ENCODE measurements at places on chromosomes 4 and X.
A peak's percentile ranks its signal among the peaks of the same experiment; 100 is the strongest.

GRCh38 chr4:15400981-15401671, 26.7 kb upstream of the C1QTNF7 start:
- peak; percentile 75 for DNase-seq

- no peak for DNase-seq
These were observed 208.8 kb downstream of the TMA16 start for GRCh38 chr4:163703251-163703650.

DNA sequence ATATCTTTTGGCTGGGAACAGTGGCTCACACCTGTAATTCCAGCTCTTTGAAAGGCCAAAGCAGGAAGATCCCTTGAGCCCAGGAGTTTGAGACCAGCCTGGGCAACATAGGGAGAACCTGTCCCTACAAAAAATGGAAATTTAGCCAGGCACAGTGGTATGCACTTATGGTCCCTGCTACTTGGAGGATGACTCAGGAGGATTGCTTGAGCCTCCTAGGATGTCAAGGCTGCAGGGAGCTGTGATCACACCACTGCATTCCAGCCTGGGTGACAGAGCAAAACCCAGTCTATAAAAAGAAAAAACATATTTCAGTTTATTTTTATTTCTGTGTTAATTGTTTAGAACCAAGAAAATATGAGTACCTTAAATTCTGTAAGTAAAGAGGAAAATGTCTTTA, 123.7 kb downstream of the CBR4 start:
- no peak for DNase-seq

DNA sequence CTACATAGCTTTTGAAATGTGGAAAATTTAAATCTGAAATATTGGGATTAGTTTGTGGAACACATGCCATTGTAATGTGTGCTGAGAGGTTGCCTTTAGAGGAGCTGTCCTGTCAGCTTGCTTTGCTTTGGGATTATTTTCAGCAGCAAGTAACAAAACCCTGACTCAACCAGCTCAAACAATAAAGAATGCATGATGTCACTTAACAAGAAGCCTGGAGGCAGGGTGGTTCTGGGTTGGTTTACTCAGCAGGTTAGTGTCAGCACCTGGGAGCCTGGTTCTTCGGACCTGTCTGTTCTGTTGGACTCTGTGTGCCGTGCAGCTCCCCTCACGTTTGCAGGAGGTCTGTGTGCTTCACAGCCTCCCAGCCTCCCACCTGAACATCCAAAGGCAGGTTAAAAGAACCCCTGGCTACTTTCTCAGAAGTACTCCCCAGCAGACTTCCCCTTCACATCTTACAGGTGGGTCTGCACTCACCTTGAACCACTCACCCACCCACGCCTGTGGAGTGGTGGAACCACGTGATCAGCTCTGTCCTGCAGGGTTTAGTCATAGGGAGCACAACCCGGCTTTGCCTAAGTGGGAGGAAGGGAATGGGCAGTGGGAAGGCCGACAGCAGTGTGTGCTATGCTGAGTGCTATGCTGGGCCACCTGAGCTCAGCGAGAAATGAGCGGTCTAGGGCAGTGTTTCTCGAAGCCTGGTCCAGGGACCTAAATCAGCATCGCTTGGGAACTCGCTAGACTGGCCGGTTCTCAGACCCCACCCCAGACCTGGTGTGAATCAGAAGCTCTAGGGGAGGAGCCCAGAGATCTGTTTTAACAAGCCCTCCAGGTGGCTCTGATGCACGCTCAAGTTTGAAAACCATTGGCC, 20.4 kb downstream of the TMEM131L start:
- no peak for DNase-seq
